Purkinje cell (primary cell): ENCODE measurements at places on chromosomes 11 and 22. TPM values are rescaled to one million over a fixed set of nuclear protein-coding genes. Genes with fewer than 3 reads are reported as not detected.

KLHDC7B gene
- polyA plus RNA-seq, result 0.08 TPM in 1 of 2 replicates, not detected in the other

NPTXR gene
- polyA plus RNA-seq, result 6.8 and 9.8 TPM in 2 replicates

TMEM45B gene
- not detected in 2 replicates for polyA plus RNA-seq

CRYBB3 gene
- polyA plus RNA-seq, result not detected in 2 replicates

OR6Q1 gene
- not detected in 2 replicates for polyA plus RNA-seq

CCDC88B gene
- not detected in 2 replicates for polyA plus RNA-seq

FAM111A gene
- polyA plus RNA-seq, result 1.9 and 14.2 TPM in 2 replicates
